Chondrocyte (in vitro differentiated cells): ENCODE measurements at places on chromosomes 3 and 15. TPM values are rescaled to one million over a fixed set of nuclear protein-coding genes. Genes with fewer than 3 reads are reported as not detected.

GPR62 gene
- 0.19 TPM in 1 of 3 replicates, not detected in the others for total RNA-seq

CKMT1A gene
- total RNA-seq: not detected in 3 replicates

SSUH2 gene
- total RNA-seq: 0.31 TPM in 1 of 3 replicates, not detected in the others

CLDN16 gene
- 0.20 TPM in 1 of 3 replicates, not detected in the others for total RNA-seq

PAQR5 gene
- 0.20 TPM in 1 of 3 replicates, not detected in the others for total RNA-seq

SLC6A20 gene
- total RNA-seq: not detected in 3 replicates

DNA sequence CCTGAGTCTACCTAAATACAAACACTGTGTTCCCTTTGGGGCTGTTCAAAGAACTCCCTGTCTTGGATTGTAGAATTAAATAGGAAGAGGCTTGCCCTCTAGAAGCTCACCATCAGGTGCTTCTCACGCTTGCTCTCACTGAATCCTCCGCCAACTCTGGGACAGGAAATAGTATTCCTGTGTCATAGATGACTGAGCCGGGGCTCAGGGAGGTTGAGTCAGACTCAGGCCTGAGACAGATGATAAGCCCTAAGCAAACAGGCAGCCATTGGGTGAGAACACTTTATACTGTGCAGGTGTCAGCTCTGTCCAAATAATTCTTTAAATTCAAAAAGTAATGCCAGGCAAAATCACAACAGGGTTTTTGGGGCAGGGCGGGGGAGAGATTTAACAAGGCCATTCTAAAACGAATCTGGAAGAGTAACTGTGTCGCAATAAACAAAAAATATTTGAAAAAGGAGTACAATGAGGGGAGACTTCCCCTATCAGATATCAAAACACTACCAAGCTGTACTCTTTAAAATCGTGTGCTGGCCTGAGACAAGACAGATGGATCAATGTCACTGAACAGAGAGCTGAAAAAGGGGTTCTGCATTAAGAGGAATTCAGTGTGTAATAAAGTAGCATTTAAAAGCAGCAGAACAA lies 59.0 kb downstream of the EPHB3 start:
- peaks cover 11% of the 10 kb centered on the region for H3K27me3 ChIP-seq
- H3K4me3 ChIP-seq: no peak overlapping the region
- peaks cover 10% of the 10 kb centered on the region for H3K4me1 ChIP-seq
- no peak for DNase-seq
- H3K27ac ChIP-seq: no peak overlapping the region

DNA sequence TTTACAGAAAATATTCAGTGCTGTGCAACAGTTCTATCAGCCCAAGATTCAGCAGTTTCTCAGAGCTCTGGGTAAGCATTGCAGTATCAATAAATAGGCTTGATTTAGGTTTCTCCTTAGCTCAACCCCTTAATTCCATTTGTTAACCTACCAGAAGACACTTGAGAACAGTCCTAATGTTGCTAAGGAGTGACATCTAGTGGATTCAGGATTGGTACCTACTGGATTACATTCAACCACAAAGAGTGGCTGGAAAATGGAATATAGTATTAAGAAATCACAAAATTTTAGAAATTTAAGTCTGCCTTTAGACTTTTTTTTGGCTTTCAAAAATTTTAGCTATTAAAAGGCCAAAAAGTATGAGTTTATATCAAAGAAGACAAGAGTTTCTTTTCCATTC lies 34.7 kb downstream of the POLG start:
- no peaks in the 10 kb centered on the region for H3K4me1 ChIP-seq
- no peak overlapping the region for H3K27ac ChIP-seq
- no peaks in the 10 kb centered on the region for H3K27me3 ChIP-seq
- peaks cover 11% of the 10 kb centered on the region for H3K36me3 ChIP-seq
- no peak overlapping the region for H3K4me3 ChIP-seq

DNA sequence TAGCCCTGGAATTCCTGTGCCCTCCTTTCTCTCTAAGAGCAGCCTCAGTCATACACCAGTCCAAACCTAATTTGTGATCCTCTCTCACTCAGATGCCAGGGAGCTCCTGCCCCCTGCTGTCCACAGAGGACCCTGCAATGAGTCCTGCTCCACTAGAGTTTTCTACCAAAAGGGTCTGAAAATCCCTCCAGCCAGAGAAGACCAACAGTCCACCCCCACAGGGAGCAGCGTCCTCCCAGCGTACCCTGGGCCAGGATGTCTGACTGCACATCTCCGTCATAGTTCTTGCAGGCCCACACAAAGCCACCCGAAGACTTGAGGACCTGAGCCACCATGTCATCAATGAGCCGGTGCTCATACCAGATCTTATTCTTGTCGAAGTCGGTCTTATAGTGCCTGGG lies 15.4 kb downstream of the IDH2 start:
- peaks cover 9% of the 10 kb centered on the region for H3K4me1 ChIP-seq
- H3K27me3 ChIP-seq: no peaks in the 10 kb centered on the region
- H3K4me3 ChIP-seq: no peak overlapping the region
- no peak for DNase-seq

DNA sequence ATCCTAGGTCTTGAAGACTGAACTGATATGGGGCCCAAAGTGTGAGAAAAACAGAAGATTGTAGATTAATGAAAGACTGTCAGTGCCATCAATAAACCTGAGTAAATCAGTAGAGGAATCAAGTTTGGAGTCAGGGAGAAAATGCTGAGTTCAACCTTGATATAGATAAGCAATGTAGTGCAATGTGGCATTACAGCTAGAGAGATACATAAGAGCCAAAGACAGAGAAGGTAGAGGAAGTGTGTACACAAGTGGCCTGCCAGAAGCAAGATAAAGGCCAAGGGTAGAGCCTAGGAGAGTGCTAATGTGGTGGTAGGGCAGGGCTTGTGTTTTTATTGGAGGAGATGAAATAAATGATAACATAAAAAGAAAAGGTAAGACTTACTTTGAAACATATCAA lies 26.0 kb upstream of the EID1 start:
- no peak overlapping the region for H3K27ac ChIP-seq
- peaks cover 19% of the 10 kb centered on the region for H3K4me1 ChIP-seq
- no peaks in the 10 kb centered on the region for H3K27me3 ChIP-seq
- no peak overlapping the region for H3K4me3 ChIP-seq

DNA sequence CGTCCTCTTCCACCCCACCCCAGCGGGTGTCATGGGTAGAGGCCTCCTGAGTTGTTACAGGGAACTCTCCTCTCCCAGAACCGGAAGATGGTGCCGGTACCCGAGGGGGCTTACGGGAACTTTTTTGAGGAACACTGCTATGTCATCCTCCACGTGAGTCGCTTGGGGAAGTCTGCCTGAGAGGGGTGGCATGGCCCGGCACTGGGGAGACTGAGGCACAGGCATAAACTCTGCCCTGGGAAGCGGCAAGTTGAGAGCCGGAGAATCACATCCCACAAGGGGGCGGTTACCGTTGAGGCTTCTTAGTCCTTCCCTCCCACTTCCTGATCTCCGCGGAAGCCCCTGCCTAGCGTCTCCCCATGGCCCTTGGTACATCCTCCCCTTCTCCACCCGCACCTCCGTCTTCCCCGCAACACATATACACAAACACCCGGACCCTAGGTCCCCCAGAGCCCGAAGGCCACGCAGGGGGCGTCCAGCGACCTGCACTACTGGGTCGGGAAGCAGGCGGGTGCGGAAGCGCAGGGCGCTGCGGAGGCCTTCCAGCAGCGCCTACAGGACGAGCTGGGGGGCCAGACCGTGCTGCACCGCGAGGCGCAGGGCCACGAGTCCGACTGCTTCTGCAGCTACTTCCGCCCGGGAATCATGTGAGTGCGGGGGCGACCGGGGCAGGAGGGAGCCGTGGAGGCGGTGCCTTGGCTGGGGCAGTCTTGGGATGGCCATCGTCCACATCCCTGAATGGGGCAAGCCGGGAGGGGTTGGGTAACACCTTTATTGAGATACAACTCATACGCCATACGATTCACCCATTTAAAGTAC lies 3.4 kb downstream of the VILL start:
- H3K36me3 ChIP-seq: no peaks in the 10 kb centered on the region
- peak overlapping the region; percentile 75 for H3K4me3 ChIP-seq
- peak; percentile 87 for DNase-seq
- H3K27me3 ChIP-seq: no peaks in the 10 kb centered on the region
- peaks cover 19% of the 10 kb centered on the region for H3K4me1 ChIP-seq

- H3K36me3 ChIP-seq: peaks cover 2% of the 10 kb centered on the region
- H3K27me3 ChIP-seq: peaks cover 59% of the 10 kb centered on the region
- peaks cover 9% of the 10 kb centered on the region for H3K4me1 ChIP-seq
- H3K4me3 ChIP-seq: no peak overlapping the region
- DNase-seq: no peak
Observed at GRCh38 chr15:50180582-50180981, 1.4 kb upstream of the SLC27A2 start.

DNA sequence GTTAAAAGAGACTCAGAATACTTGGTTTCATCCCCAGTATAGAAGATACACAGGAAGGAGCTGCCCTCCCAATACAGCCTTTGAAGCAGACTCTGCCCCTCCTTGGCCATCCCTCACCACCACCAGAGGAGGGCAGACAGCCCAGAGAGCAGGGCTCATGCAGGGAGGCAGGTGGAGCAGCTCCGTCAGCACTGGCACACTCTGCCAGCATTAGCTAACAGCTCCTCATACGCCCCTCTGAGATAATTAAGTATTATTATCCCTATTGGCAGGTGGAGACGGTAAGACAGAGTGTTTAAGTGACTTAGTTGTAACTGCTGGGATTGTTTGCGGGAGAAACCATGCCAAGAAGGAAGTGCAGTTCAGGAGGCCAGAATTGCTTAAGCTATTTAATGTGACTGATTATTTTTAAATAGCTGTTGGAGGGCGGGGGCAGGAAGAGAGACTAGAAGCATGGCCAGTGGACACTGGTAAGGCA lies 434.0 kb downstream of the EPHB1 start:
- H3K27me3 ChIP-seq: no peaks in the 10 kb centered on the region
- no peaks in the 10 kb centered on the region for H3K36me3 ChIP-seq
- no peak overlapping the region for H3K27ac ChIP-seq
- no peak for DNase-seq
- no peaks in the 10 kb centered on the region for H3K4me1 ChIP-seq
- H3K4me3 ChIP-seq: no peak overlapping the region

GRCh38 chr15:54347082-54347827 lies 369.0 kb downstream of the UNC13C start:
- no peaks in the 10 kb centered on the region for H3K36me3 ChIP-seq
- H3K4me3 ChIP-seq: no peak overlapping the region
- DNase-seq: no peak
- no peak overlapping the region for H3K27ac ChIP-seq

DNA sequence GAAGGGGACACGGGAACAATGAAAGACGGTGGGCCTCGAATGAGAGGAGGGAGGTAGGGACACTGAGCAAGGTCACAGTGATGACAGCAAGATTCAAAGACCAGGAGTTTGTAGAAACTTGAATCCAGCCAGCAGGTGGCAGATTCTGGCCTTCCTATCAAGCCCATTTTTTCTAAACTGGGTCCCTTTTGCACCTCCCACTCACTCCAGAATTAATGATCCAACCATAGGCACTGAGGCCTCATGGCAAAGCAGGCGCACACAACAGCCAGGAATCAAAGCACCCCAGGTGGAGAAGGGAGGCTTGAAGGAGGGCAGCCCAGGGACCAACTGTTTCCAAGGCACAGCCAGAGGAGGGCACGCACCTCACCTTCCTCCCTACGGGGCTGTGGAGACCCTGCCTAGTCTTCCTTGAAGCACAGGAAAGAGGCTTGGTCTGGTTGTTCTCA lies 90.2 kb downstream of the ANP32A start:
- no peak overlapping the region for H3K4me3 ChIP-seq
- peak; percentile 43 for DNase-seq
- peaks cover 4% of the 10 kb centered on the region for H3K36me3 ChIP-seq
- no peak overlapping the region for H3K27ac ChIP-seq

DNA sequence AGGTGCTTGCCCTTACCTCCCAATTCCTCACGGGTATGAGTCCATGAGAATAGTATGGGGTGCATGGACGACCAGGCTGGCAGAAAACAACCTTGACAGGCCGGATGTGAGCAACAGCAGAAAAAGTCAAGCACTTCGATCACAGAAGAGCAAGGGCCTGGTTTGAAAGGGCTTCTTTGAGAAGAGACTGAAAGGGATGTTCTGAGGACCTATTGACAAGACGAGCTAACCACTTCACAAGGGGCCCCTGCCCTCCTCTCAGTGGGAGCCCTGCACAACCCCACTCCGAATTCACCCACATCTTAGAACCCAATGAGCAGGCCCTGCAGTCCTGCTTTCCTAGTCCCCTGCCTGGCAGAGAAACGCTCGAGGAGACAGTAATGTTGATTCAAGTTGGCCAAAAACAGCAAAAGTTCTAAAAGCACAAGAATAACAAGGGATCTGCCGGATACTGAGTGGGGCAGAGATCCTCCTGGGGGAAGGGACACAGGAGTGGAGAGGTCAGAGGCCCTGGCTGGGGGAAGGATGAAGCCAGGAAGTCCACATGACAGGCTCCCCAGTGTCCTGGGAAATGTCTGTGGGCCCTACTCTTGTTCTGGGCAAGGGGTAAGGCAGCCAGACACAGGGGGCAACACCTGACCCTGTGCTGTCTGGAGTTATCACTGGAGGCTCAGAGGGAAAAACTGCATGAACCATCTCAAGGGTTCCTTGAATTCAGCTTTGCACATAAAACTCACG lies 14.8 kb upstream of the CX3CR1 start:
- H3K27ac ChIP-seq: peak overlapping the region; percentile 4
- H3K4me3 ChIP-seq: no peak overlapping the region
- no peak for DNase-seq
- peaks cover 12% of the 10 kb centered on the region for H3K4me1 ChIP-seq

DNA sequence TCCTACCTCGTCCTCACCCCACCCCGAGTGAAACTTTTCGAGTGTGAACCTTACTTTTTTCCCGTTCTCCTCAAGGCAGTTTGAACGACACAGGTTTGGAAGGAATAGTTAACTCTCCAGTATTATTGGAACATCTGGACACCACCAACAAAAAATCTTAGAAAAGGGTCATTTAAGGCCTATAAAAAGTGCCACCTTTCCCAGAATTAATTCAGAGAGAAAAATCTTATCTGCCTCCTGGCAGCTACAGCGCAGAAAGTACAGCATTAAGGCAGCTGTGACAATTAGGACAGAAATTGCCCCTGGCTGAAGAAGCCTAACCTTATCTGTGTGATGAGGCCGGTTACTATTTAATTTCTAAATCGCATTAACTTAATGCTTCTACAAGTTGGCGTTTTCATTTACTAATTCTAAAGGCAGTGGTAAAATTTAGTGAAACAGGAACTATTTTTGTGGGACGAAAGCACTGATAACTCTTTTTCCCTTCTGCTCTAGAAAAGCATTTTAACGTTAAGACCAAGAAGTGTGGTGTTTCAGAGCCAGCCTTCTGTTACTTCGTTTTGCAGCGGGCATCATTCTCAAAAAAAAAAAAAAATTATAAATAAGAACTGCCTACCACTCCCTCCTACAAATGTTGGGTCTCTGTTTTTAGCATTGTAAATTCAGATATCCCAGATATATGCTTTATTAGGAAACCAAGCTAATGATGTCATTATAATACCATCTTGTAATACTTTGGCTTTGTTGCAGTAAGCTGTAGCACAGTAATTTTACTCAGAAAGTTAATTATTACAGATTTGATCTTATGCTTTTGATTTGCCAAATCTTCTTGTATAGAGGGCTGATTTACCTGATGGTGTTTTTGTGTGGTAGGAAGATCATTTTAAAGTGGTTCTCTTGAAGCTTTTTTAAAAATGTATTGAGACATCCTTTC lies 1.4 kb downstream of the ATP11B start:
- H3K27me3 ChIP-seq: no peaks in the 10 kb centered on the region
- no peaks in the 10 kb centered on the region for H3K36me3 ChIP-seq
- peaks cover 42% of the 10 kb centered on the region for H3K4me1 ChIP-seq
- H3K27ac ChIP-seq: peak overlapping the region; percentile 96
- DNase-seq: no peak

- DNase-seq: no peak
- no peaks in the 10 kb centered on the region for H3K27me3 ChIP-seq
- peaks cover 5% of the 10 kb centered on the region for H3K36me3 ChIP-seq
- no peak overlapping the region for H3K27ac ChIP-seq
- H3K4me3 ChIP-seq: no peak overlapping the region
- H3K4me1 ChIP-seq: peaks cover 43% of the 10 kb centered on the region
Observed at GRCh38 chr15:95363646-95364045, 966.9 kb upstream of the NR2F2 start.
